Effector memory CD4-positive, alpha-beta T cell (primary cell): ENCODE measurements at places on chromosomes 1 and 21.

DNA sequence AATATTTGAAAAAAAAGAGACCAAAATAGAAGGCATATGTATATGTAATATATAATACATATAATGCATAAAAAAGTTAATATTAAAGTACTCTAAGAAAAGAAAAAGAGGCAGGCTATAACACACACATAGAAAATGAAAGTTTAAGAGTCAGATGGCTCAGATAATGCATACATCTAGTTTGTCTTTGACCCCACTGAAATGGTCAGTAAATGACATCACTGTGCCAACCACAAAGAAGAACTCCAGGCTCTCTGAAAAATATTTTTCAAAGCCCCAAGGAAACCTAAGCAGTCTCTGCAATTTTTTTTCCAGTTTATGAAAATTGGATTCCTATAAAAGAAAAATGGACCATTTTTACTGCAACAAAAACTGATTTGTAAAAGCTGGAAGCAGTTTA lies 55.4 kb upstream of the SCYL3 start:
- no peak for DNase-seq

- DNase-seq: no peak
These were observed 34.8 kb upstream of the TENT5C start for GRCh38 chr1:117570988-117571409.

DNA sequence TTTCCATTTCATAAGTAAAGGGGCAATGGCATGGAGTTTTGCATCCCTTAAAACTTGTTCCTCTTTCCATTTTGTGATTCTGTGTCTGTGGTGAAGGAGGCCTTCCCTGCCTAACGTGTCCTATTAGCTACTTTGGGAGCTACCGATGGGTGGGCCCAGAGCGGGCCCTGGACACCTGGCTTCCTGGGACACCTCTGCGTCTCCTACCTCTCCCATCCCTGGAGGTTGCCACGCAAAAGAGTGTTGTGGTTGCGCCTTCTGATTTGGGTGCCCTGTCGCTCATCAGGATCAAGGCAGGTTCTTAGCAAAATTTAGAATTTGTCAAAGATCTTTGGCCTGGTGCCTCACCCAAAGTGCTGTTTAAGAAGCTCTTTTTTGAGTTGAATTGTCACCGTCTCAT lies 116.4 kb upstream of the CACNA1E start:
- no peak for DNase-seq

DNA sequence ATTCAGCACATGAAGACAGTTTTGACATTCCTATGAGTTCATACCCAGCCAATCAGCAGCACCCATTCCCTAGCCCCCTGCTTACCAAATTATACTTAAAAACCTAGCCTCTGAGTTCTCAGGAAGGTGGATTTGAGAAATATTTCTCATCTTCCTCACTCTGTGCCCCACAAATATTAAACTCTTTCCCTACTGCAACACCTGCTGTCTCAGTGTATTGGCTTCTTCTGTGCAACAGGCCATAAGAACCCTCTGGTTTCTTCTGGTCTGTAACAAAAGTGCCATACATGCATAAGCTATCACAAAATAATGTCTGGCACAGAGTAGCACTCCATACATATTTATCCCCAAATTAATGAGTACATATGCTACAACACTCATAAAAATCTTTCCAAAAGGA lies 387.4 kb upstream of the CAMK1G start:
- no peak for DNase-seq

DNA sequence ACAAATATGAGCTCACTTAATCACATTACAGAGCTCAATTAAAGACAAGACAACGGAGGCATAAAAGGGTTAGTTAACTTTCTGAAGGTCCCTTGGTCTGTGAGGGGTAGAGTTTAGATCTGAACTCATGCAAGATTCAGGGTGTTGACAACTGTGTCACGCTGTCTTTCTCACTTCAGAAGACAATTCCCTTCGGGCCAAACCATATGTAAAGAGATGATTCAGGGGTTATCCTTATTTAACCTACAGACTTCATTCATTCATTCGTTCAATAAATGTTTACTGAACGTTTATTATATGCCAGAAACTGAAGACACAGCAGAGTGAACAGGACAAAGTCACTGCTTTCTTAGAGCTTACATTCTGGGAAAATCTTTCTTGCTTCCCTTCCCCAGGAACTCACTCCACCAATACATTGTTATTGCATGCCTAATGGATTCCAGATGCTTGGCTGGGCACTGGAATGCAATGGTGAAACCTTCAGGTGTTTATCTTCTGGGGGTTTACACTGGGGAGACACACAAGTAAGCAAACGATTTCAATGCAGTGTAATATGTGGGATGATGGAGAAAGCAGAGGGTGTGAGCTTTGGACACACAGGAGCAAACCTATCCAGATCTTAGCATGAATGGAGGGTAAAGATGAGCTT lies 6.4 kb downstream of the XCL1 start:
- no peak for DNase-seq

- DNase-seq: no peak
These were observed 29.9 kb upstream of the PPP1R15B start for GRCh38 chr1:204441558-204441957.

- no peak for DNase-seq
These were observed 8.5 kb downstream of the FNDC10 start for GRCh38 chr1:1591452-1591851.

DNA sequence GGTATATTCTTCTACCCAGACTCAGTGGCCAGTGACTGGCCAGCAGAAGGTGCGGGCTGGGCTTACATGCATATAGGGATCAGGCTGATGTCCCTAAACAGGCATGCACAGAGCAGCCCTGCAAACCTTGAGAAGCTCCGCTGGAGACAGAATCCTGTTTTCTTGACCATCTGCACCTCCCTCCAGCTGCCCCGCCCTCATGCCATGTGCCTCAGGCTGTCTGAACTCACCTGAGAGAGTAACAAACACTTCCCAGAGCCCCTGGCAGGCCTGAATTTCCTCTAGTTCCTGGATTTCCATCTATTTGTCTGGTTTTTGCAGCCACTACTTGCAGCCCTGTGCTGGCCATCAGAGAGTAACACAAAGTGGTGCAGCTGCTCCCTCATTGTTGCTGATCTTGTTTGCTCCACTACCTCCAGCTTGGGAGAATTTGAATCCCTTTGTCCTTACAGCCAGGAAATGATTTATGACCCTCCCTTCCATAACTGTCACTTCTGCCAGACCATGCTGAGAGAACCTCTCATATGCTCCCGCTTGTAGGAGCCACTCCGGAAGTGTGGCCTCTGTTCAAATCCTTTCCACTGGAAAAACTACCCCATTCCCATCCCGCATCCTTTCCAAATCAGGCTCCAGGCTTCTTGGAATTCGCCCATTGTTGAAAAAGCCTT lies 113.6 kb downstream of the NMNAT2 start:
- DNase-seq: no peak

- no peak for DNase-seq
These were observed 34.4 kb downstream of the INKA2 start for GRCh38 chr1:111704776-111705175.

GRCh38 chr1:119453021-119453420 lies 38.1 kb downstream of the HSD3B2 start:
- no peak for DNase-seq

- DNase-seq: no peak
These were observed 136.2 kb upstream of the BACE2 start for GRCh38 chr21:41031701-41032220.

GRCh38 chr1:43660355-43660754 lies 10.4 kb downstream of the KDM4A start:
- DNase-seq: no peak

DNA sequence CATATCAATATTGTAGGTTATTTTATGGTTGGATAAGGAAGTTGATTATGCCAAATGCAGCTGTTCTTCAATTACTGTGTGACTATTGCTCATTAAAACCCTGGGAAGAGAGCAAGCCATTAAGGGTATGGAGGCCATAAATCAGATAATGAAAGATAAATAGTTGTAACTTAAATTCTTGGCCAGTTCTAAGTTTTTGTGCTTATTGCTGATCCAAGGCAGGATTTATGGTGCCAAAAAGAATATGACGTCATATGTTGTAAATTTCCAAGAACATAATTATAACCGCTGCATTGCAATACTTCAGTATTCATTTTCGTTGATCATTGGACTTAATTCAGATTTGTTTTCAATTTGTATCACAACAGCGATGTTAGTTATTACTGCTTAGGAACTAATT lies 211.6 kb downstream of the LRRC40 start:
- DNase-seq: no peak

DNA sequence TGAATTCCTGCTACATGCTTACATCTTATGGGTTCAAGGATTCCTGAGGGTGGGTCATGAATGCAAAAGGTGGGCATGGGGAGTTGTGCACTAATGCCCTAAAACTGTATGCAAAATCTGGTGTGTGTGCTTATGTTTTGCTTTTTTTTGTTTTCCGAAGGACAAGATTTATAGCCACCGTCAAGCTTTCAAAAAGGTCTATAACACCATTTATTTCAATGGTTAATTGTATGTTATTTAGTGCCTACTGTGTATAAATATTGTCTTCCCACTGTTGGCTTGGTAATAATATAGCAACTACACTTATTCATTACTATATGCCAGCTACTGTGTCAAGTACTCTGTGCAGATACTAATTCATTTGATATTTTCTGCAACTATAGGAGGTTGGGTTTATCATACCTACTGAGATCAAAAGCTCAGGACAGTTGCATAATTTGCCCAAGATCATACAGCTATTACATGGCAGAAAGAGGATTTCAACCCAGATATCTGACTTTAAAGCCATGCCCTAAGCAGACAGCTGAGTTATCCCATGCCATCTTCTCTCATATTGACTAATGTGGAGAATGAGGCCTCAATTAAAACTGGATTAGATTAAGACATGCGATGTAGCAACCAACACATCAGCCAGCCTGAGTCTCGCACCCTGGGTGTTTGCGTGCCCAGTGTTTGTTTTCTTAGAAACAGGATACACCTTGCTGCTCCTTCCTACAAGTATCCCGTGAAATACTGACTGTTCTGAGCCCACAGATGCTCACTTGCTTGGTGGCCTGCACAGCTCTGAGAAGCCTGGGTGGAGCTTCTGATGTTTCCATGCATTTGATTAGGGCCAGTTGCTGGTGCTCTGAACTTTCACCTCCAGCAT lies 34.6 kb downstream of the GADD45A start:
- no peak for DNase-seq

GRCh38 chr1:59046134-59046533 lies 250.8 kb upstream of the FGGY start:
- no peak for DNase-seq

DNA sequence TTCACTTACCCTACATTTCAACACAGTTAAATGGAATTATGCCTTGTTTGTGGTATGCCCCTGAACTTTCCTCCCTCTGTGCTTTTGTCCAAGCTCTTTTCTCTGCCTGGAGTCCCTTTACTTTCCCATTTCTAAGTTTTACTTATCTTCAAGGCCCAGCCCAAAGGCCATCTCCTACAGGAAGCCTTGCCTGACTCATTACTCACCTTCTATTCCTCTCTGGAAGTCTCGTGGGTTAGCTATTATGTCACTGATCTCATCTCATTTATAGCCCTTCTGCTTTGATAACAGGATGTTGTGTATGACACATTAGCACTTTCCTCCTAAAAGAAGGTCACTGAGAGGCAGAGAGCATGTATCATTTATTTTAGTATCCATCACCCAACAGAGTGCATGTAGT lies 78.8 kb upstream of the CD1D start:
- DNase-seq: no peak

- no peak for DNase-seq
These were observed 395.0 kb upstream of the USP24 start for GRCh38 chr1:55610203-55610602.

DNA sequence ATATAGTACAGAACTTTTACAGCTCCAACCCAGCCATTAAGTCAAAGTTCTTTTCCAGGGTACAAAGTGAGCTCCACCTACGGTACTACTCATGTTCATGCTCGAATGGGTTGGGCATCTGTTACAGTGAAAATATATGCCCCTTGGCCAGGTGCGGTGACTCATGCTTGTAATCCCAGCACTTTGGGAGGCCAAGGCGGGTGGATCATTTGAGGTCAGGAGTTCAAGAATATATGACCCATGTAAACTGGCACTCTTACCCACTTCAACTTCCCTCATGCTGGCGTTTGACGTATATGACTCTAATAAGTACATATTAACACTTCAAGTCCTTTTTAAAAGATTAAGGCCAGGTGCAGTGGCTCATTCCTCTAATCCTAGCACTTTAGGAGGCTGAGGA lies 71.3 kb upstream of the PKN2 start:
- DNase-seq: no peak
